Neural crest cell (in vitro differentiated cells): ENCODE measurements at places on chromosomes 5 and 9.

GRCh38 chr5:143470120-143470519, 66.6 kb upstream of the NR3C1 start:
- no peak for DNase-seq
- no peaks in the 10 kb centered on the region for H3K27me3 ChIP-seq

DNA sequence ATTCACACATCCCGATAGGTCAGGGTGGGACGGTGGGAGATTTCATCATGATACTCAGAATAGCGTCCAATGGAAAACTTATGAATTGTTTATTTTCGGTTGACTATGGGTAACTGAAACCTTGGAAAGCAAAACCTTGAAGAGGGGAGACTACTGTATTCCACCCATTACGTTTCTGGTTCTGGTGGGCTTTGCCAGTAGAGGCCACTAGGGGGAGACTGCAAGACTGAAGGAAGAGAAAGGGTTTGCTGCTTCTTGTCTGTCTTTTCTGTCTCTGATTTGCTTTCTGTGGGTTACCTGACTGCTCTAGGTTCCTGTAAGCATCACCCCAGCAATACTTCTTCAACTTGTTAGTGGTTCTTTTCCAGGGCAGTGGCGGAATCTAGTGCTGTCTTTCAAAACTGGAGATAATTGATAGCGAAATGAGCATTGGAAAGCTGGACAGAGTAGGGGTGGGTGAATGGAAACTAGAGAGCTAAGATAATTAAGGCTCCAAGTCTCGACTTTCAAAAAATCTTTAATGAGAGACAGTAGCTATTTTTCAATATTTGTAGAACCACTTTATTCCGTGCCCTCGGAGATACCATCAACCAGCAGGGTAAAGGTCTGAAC, 27.0 kb downstream of the GRIN3A start:
- no peak overlapping the region for H3K27ac ChIP-seq
- peak; percentile 42 for DNase-seq
- peaks cover 64% of the 10 kb centered on the region for H3K27me3 ChIP-seq
- H3K4me3 ChIP-seq = no peak overlapping the region
- no peaks in the 10 kb centered on the region for H3K4me1 ChIP-seq

DNA sequence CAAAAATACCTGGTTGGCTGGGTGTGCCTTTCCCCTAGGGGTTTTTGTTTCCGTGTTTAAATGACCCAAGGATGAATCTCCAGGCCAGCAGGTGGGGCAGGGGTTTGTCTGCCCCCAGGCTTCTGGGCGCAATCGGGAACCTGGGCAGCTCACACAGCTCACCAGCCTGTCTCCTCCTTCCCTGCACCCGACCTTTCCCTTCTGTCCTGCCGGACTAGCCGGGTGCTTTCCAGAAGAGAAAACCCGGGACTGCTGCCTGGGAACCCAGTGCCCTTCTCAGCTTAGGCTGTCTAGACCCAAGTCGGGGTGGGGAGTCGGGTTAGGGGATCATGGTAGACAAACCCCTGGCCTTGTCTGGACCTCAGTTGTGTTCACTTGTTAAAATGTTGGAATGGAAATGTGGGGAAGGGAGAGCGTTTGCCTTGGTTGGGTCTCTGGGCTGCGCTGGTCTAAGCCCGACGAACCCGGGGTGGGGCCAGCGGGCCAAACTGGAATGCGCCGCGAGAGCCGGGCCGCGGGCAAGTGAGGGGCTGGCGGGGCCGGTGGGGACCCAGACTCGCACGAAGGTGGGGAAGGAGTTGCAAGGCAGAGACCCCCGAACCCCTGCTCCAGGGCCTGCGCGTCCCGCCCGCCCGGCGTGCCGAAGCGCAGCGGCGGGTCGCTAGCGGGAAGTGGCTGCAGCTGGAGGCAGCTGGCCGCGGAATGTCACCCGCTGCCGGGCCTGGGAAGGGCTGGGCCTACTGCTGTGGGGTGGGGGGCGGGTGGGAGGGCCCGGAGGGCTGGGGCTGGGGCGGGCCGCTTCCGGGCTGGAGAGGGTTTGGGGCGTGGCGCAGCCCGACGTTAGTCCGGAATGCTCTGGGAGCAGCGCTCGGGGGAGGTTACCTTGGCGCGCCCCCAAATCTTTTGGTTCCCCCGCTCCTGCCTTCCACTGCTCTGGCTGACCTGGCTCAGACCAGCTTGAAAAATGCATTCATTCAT, 84.6 kb downstream of the DAB2IP start:
- H3K27me3 ChIP-seq = peaks cover 24% of the 10 kb centered on the region
- H3K4me3 ChIP-seq = peak overlapping the region; percentile 77
- H3K4me1 ChIP-seq = peaks cover 60% of the 10 kb centered on the region
- no peak overlapping the region for H3K27ac ChIP-seq
- no peaks in the 10 kb centered on the region for H3K36me3 ChIP-seq
- peak; percentile 38 for DNase-seq

GRCh38 chr5:110612794-110613247, 113.7 kb downstream of the TMEM232 start:
- H3K27me3 ChIP-seq = no peaks in the 10 kb centered on the region
- no peak overlapping the region for H3K27ac ChIP-seq
- DNase-seq = no peak
- no peak overlapping the region for H3K4me3 ChIP-seq

GRCh38 chr9:99732715-99733114, 89.0 kb upstream of the NR4A3 start:
- H3K36me3 ChIP-seq = no peaks in the 10 kb centered on the region
- no peak overlapping the region for H3K27ac ChIP-seq
- no peaks in the 10 kb centered on the region for H3K27me3 ChIP-seq
- H3K4me3 ChIP-seq = no peak overlapping the region
- DNase-seq = no peak

DNA sequence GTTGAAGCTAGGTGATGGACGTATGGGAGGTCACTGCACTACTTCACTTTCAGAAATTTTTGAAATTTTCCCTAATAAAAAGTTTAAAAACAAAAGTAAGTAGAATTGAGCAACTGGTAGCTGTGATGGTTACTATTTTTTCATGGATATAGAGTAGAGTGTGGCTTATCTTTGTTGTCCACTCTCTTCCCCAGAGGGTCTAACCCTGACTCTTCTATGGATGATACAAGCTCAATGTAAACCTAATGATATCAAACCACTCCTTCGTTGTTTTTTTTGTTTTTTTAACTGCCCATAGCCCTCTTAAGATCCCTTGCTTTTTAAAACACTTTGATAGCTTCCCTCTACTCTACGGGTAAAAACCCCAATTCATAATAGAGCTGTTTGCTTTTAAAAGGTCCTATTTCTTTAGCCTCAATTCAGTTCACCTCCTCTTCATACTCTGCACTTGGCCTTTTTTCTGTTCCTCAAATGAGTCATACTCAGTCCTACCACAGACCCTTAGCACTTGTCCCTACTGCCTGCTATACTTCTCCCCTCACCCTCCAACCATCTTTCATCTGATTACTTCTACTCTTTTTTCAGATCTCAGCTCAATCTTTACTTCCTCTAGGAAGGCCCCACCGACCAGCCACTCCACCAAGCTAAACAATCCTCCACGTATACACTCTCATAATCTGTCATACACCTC, 2.6 kb downstream of the HDAC3 start:
- peak overlapping the region; percentile 3 for H3K4me3 ChIP-seq
- no peak overlapping the region for H3K27ac ChIP-seq
- H3K27me3 ChIP-seq = peaks cover 2% of the 10 kb centered on the region
- DNase-seq = no peak
